ENCODE measurements at places on chromosomes 5 and 9.

- no peak for DNase-seq
These were observed 11.5 kb downstream of the AFF4 start for GRCh38 chr5:132951897-132952296.

- no peak for DNase-seq
These were observed 133.1 kb downstream of the MACIR start for GRCh38 chr5:103391659-103392058.

DNA sequence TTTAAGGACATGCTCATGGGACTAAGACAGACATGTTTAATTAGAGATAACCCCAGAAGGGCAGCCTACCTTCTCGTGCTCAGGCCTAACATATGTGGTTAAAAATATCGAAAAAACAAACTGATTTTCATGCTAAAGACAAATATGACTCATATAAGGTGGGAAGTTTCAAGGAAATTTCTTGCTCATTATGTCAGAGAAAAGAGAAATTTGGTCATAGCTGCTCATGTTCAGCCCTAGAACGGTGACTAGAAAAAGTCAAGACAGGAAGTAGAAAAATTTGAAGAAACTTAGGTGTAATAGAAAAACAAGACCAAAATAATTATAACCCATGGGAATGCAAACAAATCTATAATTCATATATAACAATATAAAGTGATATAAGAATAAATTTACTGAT lies 120.6 kb downstream of the PRDM9 start:
- no peak for DNase-seq

GRCh38 chr5:56815658-56816545 lies 553 bp downstream of the MAP3K1 start:
- peak; percentile 42 for DNase-seq

GRCh38 chr5:179765400-179765799 lies 28.4 kb upstream of the LTC4S start:
- no peak for DNase-seq

DNA sequence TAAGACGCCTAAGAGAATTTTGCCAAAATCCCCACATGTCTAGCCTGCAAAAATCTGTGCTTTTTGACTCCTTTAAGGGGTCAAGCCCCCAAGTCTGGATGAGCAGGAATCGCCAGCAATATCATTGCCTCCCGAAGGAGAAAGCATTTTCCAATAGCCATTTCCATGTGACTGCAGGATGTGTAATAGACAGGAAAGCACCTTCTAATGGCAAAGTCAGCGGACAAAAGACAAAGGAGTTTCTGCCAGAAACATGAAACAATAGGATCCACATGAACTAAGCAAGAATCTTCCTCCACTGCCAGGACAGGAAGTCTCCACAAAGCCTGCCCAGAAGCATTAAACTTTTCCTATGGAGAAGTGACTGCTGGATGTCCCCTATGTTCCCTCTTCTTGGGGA lies 177.1 kb upstream of the PCSK5 start:
- DNase-seq: no peak

DNA sequence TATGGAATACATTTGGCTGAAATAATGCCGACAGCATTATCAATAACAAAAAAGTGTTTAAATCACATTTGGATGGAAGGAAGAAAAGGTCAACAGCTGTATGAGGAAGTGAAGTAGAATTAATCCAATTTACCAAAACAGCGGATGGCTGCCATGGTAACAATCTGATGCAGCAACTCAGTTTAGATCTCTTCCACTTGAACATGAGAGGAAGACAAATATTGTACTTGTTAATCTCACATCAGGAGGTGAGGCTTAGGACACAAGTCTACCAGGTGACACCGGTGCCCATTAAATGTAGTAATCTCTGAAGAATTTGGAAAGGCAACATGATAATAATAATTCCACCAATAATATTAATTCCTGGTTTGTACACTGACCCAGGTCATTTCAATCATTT lies 2.4 kb downstream of the RASEF start:
- DNase-seq: peak; percentile 72

- DNase-seq: no peak
These were observed 68.5 kb downstream of the WWC1 start for GRCh38 chr5:168359820-168360460.

DNA sequence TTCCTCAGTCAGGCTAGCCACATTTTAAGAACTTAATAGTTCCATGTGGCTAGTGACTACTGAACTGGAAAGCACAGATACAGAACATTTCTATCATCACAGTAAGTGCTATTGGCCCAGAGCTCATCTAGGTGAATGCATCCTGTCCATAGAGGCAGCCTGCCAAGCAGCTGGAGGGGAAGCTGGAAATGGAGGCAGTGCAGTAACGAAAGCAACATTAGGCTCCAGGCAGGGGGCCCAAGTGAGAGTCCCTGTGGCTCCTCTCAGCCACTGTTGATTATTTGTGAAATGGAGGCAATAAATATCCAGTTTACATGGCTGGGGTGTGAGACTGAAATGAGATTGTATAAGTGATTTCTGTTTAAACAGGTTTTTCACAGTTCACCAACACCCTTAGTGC lies 227.2 kb upstream of the KLF9 start:
- DNase-seq: peak; percentile 50

DNA sequence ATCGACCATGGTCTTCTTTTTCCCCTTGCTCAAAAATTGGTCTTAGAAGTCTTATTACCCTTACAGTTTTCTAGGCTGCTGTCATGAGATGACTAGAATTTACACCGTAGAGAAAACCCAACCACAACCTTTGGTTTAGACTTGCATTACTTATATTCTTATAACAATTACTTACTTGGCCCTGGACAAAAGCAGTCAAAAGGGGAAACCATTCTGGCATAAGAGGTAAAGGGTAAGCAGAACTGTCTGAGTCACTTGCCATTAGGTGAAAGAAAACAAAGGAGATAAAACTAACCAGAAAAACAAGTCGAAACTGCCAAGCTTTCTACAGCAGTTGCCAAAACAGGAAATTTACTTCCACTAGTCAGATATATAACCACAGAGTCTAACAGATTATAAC lies 17.9 kb downstream of the TMEM245 start:
- no peak for DNase-seq

- peak; percentile 10 for DNase-seq
These were observed 52.2 kb downstream of the PCDH1 start for GRCh38 chr5:141825791-141826560.

DNA sequence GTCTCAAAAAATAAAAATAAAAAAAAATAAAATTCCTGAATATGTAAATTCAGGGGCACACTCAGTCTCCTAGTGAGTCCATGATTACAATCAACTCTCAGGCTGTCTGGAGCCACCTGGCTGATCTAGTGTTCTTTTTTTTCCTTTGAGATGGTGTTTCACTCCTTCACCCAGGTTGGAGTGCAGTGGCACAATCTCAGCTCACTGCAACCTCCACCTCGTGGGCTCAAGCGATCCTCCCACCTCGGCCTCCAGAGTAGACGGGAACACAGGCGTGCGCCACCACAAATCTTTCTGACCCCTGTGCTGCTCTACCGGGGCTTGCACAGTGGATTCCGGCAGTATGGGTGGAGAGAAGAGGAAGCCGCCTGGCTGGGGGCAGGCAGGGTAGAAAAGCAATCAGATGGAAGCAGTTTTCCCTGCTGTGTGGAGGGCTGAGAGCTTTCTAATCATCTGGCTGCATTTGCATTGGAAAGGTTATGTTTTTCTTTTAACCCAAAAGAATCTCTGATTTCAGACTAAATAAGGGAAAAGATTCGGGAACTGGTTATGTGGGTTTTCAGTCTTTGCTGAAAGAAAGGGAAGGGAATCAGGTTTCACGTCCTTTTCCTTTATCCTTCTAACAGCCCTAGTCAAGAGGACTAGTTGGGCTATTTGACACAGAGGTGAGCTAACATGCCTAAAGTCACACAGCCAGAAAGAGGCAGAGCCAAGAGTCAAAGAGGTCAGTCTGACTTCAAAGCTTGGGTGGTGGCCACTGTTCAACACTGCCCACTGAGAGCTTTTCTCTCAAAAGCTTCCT lies 26.3 kb upstream of the CORO2A start:
- no peak for DNase-seq

DNA sequence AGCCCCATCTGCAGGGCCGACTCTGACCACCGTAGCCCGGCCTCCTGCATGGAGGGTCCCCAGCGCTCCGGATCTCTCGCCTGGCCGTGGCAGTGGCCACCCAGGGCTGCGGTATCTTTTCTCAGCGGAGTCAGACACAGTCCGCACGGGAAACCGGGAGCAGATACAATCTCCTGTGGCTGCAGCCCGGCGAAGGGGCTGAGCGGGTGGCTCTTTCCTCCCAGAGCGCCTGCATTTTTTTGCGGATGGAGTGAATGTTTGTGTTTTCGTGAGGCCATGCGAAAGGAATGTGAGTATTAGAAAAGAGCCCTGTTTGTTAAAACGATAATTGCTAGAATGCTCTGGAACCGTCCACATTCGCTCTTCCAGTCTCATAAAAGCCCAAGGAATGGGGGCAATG lies 53.4 kb upstream of the PTCH1 start:
- DNase-seq: no peak

GRCh38 chr9:81410201-81410600 lies 279.1 kb downstream of the TLE1 start:
- no peak for DNase-seq

DNA sequence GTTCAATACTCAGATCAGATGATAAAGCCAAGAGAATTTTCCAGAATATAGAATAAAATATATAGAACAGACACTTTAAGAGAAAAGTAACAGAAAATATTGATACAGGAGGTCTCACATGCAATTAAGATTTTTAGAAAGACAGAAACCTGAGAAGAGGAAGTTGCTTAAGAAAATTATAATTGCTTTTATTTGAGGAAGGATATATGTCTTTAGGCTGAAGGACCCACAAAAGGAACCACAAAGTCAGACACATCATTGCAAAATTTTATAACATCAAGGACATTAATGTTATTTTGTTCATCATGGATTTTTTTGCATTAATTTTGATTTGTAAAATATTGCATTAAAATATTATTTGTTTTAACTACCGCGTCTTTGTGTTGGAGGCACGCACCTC lies 141.5 kb downstream of the FSTL4 start:
- DNase-seq: no peak

GRCh38 chr5:144812763-144813162 lies 642.1 kb downstream of the KCTD16 start:
- no peak for DNase-seq

DNA sequence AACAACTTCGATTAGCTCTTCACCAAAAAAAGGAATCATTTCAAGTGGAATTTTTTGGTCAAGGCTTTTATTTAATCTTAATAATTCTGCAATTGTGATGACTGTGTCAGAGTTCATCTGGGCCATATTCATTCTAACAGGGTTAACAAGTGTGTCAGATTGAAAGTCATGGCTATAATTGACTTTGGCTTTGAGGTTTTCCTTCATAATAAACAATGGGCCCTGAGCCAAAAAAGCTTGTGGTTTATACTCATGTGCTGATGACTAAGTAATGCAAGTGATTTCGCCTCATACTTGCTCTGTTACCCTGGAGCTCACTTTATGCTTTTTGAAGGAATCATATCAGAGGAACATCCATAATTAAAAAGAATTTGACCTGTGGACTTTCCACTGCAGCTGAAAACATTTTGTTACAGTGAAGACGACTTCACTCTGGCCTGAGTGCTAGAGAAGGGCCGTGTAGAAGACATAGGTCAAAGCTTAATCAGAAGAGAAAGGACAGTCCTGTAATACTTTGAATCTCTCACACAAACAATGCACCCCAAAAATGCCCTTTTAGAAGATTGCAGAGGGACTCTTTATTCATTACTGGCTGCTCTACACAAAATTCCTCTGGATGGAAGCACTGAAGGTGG lies 101.7 kb downstream of the GDNF start:
- no peak for DNase-seq

DNA sequence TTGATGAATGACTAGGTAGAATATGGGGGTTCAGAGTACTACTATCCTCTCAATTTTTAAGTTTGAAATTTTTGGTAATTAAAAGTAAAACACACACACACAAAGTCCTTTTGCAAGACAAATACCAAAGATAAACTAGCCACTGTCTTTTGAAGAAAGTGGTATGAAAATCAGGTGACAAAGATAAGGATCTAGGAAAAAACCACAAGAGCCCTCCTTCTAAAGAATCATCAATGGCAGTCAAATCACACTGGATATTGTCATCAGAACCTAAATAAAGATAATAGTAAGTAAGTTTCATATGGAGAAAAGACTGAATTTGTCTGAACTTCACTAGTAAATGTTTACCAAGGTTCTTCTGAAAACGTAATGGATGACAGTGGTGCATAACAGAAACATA lies 30.5 kb upstream of the HK3 start:
- DNase-seq: no peak

- DNase-seq: no peak
These were observed 36.3 kb upstream of the TRPM3 start for GRCh38 chr9:71157731-71158130.

GRCh38 chr9:13109781-13110180 lies 169.7 kb downstream of the MPDZ start:
- no peak for DNase-seq

DNA sequence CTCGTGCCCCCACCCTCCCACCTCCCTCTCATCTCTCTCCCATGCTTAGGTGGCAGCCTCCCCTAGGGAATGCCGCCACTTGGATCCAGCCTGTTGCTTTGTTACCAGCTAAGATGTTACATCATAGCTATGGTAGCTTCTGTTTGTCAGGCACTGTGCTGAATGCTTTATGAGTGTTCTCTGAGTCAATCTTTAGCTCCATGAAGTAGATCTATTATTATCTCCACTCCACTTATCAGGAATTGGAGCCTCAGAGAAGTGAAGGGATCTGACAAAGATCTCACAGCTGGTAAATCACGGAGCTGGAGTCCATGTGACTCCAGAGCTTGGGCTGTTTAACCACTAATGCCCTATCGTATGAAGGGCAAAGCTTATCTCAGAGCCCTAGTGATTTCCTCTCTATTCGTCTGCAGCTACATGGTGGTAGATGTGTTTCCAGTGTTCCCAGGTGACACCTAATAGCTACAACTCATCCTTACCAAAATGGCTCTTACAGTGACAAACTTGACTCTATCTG lies 54.1 kb downstream of the GARNL3 start:
- no peak for DNase-seq

GRCh38 chr9:26870292-26870691 lies 22.3 kb downstream of the CAAP1 start:
- DNase-seq: no peak

- DNase-seq: no peak
These were observed 76.7 kb upstream of the C6 start for GRCh38 chr5:41289970-41290464.

DNA sequence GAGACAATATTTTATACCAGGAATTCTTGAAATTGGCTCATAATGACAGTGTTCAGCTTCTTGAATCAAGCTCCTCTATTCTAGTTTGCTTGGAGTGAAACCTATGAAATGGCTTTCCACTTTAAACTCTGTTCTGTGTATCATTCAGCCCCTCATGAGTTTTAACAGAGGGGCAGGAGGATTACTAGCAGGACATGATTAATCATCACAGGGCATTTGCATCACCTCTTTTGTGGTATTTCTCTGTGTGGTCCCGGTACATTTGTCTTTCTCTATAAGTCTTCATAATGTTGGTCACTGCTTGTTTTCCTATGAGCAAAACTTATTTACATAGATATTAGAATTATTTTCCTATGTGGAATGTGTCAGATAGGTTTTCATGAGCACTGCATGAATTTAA lies 21.2 kb downstream of the CAST start:
- DNase-seq: no peak

GRCh38 chr9:89632192-89632733 lies 27.5 kb downstream of the GADD45G start:
- DNase-seq: no peak

GRCh38 chr9:133133681-133134387 lies 12.8 kb upstream of the RALGDS start:
- DNase-seq: peak; percentile 69

- DNase-seq: no peak
These were observed 110.0 kb upstream of the ARRDC3 start for GRCh38 chr5:91493086-91493485.

GRCh38 chr5:140118302-140118936 lies 4.5 kb downstream of the PURA start:
- DNase-seq: no peak
